Retina (tissue), 1 donor: ENCODE measurements at places on chromosomes 6 and 20.

DNA sequence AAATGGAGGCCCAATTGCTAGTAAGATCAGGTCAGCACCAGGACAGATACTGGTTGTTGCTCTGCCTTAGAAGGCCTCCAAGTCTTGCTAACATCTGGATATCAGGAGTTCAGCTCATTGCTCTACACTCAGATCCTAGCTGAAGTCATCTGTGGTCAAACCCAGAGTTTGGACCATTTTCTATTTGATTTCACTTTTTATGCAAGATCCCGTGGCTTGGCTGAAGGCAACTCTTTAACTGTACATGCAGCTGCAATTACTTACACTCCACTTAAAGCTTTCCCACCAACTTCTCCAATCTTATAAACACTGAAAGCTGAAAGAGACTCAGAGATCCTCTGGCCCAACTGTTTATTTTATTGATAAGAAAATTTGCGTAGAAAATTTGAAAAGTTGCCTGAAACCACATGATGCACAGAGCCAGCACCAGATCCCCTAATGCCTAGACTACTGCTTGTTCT, 2.7 kb downstream of the SLC17A2 start:
- DNase-seq = no peak

DNA sequence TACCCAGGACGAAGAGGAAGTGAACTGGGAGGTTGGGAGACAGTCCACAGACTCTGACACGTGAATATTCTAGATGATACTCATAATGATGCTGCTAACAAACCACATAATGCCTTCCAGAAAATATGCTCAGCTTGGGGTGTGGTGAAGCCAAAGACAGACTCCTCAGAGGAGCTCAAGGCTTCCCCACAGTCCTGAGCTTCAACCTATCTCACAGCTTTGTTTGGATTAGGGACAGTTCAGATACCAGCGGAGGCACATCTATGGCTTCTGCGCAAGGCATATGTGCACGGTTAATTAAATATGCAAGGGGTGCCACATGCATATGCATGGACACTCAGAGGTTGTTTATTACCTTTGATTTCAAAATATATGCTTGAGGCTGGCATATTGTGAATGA, 30.7 kb upstream of the MYLIP start:
- DNase-seq = no peak

GRCh38 chr6:127243501-127243900, 23.2 kb upstream of the RNF146 start:
- DNase-seq = no peak

DNA sequence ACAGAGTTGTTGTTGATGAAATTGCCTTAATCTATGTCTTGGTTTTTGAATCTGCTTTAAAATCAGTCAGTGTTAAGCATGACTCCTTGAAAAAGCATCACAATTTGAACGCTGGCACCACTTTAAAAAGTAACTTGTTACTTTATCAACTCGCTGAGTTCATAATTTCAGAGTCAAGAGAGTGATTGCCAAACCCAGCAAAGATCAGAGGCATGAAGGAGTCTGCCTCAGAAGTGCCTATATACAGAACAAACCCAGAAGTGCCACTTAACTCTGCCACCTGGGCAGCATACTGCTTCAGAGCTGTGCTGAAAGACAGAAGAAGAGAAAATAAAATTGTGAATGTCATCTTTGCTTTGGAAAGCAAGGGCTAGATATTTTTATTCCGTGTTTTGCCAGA, 73.6 kb upstream of the HCRTR2 start:
- DNase-seq = no peak

DNA sequence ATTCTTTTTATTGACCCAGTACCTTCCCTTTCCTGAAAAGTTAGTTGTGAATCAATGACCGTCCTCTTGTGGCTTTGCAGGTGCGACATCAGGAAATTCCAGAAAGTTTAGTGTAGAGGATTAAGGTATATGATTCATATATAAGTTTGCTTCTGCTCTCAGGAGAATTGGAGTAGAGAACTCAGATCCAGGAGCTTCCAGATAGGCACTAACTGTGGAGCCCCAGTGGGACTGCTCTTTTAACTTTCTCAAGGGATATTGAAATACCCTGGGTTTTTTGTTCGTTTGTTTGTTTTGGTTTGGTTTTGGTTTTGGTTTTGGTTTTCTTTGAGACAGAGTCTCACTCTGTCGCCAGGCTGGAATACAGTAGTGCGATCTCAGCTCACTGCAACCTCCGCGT, 9.5 kb downstream of the TAAR2 start:
- DNase-seq = no peak

- no peak for DNase-seq
Measured at GRCh38 chr20:14801591-14802325, 464.3 kb upstream of the FLRT3 start.

DNA sequence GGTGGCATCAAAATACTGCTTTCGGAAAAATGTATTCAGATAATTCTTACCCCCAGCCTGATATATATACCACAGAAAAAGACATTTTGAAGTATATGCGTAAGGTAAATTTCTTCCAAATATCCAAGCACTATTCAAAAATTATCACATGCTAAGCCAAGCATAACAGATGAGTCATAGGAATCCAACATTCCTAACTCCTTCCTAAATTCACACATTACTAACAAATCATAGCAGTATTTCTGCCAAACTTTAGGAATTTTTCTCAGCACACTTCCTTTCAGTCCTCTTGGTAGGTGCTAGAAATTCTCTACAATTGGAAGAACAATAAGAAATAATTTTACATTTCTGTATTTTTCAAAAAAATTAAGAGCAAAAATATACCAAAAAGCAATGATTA, 417.5 kb downstream of the EYS start:
- no peak for DNase-seq

DNA sequence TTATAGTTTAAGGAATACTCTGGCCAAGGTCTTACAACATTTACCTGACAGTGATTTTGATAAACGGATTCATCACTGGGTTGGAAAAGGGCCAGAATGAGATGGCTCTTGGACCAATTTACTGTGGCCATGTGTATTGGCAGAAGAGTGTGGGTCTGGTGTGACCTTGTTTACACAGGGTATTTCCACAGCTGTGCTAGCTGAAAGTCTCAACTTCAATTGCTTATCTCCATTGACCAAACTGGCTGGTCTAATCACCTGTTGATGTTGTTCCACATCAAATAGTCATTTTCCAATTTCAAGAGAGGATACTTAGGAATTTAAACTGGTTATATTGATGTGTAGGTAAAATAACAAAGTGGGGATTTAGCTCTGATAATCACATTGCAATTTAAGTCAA, 501.6 kb upstream of the MAP3K7 start:
- no peak for DNase-seq

GRCh38 chr6:45563844-45564243, 186.1 kb upstream of the SUPT3H start:
- no peak for DNase-seq

- DNase-seq = peak; percentile 83
Measured at GRCh38 chr6:157822245-157823000, 623 bp upstream of the SNX9 start.

DNA sequence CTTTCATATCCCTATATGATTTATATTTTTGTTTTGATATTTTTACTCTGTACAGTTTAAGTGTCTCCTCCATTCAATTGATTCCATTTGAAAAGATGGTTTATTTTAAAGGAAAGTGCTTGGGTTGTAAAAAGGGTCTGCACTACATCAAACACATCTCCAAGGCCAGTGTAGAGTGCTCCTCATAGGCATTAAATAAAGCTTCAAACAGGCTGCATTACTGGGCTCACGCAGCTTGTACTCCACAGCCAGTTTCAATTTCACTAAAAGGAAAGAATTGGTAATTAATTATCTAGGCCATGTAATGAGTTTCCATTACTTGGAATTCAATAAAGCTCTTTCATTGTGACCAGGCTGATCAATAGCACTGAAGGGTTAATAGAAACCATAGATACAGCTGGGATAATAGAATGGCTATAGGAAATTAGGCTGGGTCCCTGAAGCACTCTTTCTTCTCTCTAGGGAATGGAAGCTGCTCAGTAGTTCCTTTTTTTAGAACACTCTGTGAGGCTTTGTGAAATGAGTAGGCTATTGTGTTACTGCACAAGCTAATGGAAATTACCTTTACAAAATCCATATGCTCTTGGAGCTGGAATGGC, 442.2 kb downstream of the RNF144B start:
- DNase-seq = no peak

GRCh38 chr20:33423141-33423834, 20.3 kb downstream of the SNTA1 start:
- no peak for DNase-seq

GRCh38 chr6:126118936-126119335, 132.6 kb downstream of the TRMT11 start:
- no peak for DNase-seq

GRCh38 chr6:157316871-157317814, 6.2 kb downstream of the TMEM242 start:
- no peak for DNase-seq

- no peak for DNase-seq
Measured at GRCh38 chr20:10837901-10838300, 164.1 kb upstream of the JAG1 start.

- no peak for DNase-seq
Measured at GRCh38 chr6:20415712-20416454, 14.2 kb downstream of the E2F3 start.

DNA sequence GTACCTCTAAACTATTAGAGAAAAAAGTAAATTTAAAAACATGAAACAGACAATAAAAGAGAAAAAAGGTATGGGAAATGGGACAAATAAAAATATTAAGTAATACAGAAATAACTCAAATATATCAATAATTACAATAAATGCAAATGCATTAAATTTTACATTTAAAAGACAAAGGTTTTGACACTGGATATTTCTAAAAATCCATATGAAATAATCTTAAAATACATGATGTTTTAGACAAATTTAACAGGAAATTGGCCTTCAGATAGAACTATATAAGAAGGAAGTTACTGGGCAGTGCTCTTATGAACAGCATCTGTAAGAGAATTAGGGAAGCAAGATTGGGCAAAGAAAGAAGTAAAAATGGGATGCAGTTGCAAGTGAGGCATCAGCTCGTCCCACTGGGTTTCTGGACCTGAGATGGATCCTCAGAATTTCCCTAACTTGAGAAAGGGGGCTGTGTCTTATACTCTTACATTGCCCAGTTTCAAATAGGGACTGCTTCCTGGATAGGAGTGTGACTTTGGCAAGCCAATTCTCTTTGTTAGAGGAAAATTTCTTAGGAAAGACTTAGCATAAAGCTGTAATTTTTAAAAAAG, 376.7 kb downstream of the SMOC2 start:
- DNase-seq = no peak

DNA sequence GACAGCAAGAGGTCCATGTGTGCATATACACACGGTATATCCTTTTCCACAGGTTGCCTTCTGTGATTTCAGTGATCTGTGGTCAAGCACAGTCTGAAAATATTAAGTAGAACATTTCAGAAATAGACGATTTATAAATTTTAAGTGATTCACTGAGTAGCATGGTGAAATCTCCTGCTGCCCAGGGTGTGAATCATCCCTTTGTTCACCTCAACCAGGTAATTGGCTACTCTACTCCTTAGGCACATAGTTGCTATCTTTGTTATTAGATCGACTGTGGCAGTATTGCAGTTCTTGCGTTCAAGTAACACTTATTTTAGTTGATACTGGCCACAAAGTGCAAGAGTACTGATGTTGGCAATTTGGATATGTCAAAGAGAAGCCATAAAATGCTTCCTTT, 1421.7 kb downstream of the GRIK2 start:
- DNase-seq = no peak

- no peak for DNase-seq
Measured at GRCh38 chr6:115001731-115002350, 659.0 kb upstream of the HS3ST5 start.

GRCh38 chr6:14016935-14017625, 92.3 kb downstream of the RNF182 start:
- DNase-seq = no peak

DNA sequence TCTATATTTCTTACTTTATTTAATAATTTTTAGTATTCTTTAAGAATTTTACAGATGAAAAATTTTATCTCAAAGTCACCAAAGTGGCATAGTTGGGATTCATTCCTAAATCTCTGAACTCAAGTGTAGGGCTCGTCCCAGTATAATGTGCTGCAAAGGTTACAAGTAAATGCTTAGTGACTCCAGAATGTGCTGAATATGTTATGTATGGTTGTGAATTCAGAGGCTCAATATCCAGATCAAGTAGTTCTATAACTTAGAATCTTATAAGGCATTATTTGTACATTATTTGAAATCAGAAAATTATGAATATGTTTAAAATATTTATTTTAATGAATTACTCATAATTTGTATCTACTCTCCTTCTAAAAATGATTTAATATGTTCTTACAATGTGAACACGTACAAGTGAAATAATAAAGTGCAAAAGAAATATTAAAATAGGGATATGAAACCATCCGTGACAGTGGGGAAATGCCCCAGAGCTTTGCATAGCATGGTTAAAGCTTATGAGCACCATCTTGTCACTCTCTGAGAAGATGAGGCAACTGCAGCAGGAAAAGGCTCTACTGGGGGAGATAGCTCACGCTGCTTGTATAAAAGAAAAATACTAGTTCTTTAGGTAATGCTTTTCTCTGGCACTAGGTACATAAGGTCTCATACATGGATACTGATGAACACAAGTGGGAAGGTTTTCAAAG, 259.0 kb downstream of the FOXC1 start:
- no peak for DNase-seq

DNA sequence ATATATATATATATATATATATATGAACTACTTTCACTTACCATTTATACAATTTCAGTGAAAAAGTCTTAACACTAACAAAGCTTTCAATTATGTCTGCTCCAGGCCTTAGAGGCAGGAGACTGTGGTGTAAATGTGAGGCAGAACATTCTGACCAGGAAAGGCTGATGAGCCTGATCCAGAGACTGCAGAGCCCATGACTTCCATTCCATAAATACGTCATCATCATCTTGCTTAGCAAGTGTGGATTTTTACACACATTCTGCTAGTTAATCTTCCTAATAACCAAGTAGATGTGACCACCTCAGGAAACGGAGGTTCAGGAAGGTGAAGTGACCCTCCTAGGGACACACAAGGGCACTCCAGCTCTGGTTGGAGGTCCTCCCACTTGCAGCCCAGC, 14.9 kb downstream of the TRERF1 start:
- DNase-seq = no peak
